ENCODE measurements at places on chromosomes 5 and 9.

GRCh38 chr9:132575811-132576210 is 6.6 kb upstream of the BARHL1 start:
- DNase-seq = no peak

DNA sequence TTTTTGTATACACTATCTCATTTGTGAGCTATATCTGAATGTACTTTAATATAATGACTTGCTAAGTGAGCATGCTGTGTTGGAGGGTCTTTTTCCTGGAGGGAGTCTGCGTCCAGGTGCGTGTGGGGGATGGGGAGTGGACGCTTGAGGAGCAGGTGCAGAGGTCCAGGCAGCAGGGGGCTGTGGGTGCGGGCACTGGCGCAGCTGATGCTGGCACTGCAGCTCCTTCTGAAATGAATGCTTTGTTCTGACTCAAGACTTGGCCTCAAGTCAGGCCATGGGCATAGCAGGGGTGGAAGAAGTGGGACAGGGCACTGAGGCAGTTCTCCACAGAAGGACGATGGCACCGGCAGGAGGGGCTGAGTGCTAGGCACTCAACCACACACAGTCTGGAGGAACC is 165.7 kb upstream of the IRX1 start:
- no peak for DNase-seq

GRCh38 chr5:141857226-141857625 is 21.0 kb downstream of the PCDH1 start:
- DNase-seq = no peak

DNA sequence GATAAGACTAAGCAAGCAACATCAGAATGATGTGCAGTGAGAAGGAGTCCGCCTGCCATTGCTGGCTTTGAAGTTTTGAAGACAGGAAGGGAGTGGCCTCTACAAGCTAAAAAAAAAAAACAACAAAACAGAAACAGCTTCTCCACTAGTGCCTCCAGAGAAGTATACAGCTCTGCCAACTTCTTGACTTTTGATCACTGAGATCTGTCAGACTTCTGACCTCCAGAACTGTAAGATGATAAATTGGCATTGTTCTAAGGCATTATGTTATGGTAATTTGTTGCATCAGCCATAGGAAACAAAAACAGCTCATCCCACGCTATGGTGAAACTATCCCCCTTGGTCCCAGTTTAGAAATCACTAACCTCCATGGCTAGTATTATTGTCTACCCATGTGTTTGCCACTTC is 131.0 kb upstream of the VCAN start:
- DNase-seq = no peak

GRCh38 chr5:149445739-149446369 is 66.8 kb upstream of the IL17B start:
- no peak for DNase-seq

DNA sequence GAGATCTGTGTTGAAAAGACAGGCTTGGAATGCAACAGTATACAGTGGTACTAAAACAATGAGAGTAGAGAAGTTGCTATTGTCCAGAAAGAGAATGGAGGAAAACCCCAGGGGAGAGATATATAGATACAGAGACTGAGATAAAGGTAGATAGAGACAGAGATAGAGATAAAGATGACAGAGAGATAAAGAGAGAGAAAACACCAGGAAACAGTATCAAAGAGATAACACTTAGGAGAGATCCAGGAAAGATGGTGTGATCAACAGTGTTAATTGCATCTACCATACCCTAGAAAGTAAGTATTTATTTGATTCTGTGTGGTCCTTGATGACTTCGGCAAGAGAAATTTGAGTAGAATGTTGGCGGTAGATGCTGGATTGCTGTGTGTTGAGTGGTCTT is 461.8 kb upstream of the RIOK2 start:
- no peak for DNase-seq

- no peak for DNase-seq
These were observed 15.4 kb upstream of the SMIM15 start for GRCh38 chr5:61177716-61178115.

GRCh38 chr9:17810728-17811571 is 232.1 kb downstream of the SH3GL2 start:
- DNase-seq = peak; percentile 67

DNA sequence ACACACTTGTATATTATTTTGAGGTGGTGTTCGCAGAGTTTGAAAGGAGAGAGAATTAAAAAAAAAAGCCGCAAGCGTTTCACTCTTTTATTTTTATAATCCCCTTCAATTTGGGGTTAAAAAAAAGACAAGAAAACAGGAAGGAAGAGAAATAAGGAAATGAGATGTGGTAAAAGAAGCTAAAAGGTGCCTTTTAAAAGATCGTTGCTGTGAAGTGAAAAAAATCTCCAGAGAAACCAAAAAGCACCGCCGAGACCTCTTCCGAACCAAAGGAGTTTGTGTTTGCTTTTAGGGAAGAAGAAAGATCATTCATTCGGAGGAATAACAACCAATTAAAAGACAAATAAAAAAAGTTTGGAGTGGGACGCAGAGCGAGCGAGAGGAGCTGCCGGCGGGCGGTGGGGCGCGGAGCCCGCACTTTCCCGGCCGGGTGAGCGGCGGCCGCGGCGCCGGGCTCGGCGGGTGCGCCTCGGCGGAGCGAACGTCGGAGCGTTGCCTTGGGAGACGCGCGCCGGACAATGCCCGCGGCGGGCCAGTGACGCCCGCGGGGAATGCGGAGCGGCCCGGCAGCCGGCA is 355 bp downstream of the TLE4 start:
- DNase-seq = no peak

- DNase-seq = no peak
These were observed 144.8 kb downstream of the ST8SIA4 start for GRCh38 chr5:100758306-100758705.

DNA sequence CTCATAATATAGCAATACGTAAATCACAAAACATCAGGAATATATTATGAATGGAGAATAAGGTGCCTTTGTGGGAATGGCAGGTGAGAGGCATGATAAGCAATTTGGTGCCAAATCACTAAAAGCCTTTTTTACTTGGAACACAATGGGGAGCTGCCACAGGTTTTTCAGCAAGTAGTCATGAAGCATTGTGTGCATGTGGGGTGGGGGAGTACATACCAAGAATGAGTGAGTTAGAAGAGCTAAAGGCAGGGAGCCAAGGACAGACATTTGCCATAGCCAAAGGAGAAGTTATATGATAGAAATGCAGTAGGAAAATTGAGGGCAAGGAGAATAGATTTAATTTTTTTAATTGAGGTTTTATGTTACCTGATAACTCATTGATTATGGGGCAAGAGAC is 445.0 kb upstream of the SMC2 start:
- DNase-seq = no peak

- no peak for DNase-seq
These were observed 191.0 kb downstream of the RAB3C start for GRCh38 chr5:58773744-58774441.

GRCh38 chr5:89668821-89669220 is 740.7 kb downstream of the CETN3 start:
- no peak for DNase-seq

DNA sequence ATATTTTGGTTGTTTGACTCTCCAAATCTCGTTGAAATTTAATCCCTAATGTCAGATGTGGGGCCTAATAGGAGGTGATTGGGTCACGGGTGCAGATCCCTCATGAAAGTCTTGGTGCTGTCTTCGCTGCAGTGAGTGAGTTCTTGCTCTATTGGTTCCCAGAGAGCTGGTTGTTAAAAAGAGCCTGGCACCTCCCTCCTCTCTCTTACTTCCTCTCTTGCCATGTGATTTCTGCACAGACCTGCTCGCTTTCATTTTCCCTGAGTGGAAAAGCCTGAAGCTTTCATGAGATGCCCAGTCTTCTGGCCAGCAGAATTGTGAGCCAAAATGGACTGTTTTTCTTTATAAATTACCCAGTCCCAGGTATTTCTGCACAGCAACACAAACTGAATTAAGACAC is 221.6 kb downstream of the MAT2B start:
- DNase-seq = peak; percentile 64

- DNase-seq = peak; percentile 28
These were observed 20.1 kb upstream of the IFNB1 start for GRCh38 chr9:21097817-21098216.

DNA sequence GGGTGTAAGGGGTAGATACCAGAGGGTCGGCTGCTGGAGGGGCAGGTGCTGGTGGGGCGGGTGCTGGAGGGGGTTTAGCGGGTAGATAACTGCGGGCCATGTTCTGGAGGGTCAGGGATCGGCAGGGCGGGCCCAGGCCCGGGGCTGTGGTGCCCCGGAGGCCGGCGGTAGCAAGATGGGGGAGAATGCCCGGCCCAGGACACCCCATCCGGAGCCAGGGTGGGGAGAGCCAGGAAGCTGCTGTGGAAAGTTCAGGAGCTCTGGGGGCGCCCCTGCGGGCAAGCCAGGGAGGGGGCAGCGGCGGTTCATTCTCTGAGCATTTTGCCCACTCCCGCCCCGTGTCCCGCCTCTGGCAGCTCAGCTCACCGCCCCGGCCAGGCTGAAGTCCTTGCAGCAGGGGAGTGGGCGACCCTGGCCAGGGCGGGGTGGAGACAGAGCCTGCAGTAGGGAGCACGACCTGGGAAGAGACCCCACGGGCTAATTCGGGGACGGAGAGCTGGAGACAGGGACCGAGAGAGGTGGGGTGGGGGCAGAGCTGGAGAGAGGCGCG is 538 bp downstream of the PRRT1B start:
- DNase-seq = no peak

DNA sequence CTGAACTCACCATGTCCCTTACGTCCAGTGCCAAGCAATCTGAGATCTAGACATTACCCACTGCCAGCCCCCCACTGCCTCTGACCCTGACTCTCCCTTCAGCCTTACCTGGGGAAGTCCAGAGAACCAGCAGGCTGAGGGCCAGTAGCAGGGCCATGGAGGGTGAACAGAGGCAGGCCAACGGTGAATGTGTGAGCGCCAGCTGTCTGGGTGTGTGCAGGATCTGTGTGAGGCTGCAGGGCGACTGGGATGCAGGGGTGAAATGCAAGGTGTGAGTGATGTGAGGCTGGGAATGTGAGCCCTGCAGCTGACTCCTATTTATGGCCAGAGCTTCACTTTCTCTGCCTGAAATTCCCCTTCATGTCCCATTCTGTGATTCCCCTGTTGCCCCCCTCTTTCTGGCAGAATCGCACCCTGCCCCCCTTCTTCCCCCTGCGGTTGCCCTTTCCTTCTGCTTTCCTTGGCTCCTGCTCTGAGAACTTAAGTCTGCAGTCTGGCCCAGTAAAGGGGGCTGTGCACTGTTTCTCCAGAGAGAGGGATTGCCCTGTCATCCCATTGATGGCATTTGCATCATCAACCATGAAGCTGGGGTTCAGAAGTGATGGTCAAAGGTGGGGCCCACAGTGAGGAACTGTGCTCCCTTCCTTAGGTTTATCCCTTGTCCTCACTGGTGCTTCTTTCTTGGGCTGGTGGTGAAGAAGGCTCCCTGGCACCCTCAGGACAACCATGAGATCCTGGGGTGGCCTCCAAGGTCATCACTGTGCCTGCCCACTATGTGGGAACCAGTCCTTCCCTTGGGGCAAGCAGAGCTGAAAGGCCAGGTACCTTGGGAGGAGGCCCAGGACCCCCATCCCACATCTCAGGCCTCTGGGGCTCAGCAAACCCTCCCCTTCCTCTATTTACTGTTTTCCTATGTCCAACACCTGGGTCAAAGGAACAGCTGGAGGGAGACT is at the start of gene CCL19:
TSS of gene CCL19 (minus strand) at position 294 of the 953 bp plus-strand sequence. CDS start at position 157, 137 bp downstream.
- DNase-seq = no peak

DNA sequence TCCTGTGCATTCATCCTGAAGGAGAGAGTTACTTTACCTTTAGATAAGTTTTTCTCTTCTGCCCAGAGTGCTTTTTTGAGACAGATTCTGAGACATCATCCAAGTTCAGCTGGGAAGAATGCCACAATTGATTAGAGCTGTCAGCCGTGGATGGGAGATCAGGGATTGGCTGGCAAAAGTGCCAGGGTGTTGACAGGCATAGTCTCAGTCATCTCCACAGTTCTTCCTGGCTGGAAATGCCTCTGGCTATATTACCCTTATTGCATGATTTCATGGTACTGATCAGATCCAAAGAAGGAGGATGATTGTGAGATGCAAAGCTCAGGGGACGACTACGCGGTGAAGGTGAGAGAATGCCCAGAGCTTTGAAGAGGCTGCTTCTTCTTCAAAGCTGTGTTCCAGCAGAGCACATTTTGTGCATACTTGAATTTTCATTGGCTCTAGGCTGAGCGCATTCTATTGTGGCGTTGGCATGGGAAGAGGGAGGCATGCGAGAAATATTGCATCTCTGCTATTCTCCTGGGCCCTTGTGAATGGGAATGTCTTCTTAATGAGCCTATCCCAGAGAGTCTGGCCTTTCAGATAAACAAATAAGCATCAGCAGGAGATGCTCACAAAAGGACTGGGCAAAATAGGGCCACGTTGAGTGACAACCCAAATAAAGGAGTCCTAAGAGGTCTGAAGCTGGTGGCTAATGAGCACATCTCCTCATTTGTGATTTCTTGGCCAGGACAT is 82.1 kb downstream of the GRIA1 start:
- DNase-seq = no peak

- no peak for DNase-seq
These were observed 1711.9 kb upstream of the CDH9 start for GRCh38 chr5:28750251-28750650.

DNA sequence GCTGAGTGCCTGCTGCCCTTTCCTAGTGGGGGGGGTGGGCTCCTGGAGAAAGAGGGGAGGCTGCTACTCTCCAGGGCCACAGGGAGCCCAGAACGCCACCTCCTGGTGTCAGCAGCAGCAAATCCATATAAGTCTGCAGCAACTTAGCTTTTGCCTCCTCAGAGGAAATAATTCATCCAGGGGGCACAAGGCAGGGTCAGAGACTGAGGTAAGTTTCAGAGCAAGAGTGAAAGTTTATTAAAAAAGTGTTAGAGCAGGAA is 4.0 kb upstream of the CLPTM1L start:
- no peak for DNase-seq

DNA sequence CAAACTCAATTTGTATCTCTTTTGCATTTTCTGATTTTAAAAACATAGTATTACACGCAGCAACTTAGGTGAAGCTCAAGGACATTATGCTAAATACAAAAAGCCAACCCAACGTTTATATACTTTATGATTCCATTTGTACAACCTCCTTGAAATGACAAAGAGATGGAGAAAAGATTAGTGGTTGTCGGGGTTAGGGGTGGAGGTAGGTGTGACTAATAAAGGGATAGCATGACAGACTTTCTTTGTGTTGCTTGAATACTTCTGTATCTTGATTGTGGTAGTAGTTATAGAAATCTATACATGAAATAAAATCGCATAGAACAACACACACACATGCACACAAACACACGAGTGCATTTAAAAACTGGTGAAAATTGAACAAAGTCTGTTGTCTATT is 42.5 kb upstream of the EFNA5 start:
- DNase-seq = no peak

DNA sequence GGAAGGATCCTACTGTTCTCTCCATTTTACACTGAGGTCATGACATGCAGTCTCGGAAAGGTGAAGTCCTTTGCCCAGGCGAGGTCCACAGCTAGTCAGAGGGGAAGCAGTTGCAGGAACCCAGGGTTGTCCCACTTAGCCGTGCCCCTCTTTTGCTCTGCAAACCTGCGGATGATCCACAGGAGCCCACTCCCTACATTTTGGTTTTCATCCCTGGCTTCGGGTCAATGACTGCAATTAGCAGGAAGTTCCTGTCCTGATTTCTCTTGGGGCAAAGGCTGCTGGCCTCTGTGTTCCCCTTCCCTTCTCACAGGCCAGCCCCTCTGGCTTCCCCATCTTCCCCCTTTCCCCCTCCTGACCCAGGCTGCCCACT is 1.3 kb downstream of the SLC2A8 start:
- no peak for DNase-seq

All from NAMALWA (cell line).